ENCODE measurements at places on chromosomes 1 and 21. TPM values are rescaled to one million over a fixed set of nuclear protein-coding genes. Genes with fewer than 3 reads are reported as not detected.

SPRR2F gene
- not detected for total RNA-seq

DNA sequence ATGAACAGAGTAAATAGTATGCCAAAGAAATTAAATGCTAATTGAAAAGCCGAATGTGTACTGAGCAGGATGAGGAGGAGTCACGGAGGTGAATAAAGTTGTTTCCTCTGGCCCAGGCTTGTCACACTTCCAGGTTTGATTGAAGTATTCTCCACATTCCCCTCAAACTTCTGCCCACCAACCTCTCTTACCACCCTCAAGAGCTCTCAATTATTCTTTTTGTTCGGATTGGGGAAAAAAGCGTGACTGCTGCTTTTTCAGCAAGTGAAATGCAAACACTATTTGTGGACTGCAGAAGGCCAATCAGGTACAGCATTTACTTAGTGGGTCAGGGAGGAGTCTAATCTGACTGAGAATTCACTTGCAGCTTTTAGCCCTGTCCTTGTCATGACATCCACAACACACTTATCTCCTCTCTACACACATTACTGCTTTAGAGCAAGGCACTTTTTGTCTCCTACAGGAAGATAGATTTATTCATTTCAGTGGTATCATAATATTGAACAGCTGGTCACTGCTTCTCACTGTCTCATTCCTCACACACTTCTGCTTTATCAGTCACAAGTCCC, 375.6 kb upstream of the PRMT6 start:
- peak; percentile 35 for DNase-seq

DNA sequence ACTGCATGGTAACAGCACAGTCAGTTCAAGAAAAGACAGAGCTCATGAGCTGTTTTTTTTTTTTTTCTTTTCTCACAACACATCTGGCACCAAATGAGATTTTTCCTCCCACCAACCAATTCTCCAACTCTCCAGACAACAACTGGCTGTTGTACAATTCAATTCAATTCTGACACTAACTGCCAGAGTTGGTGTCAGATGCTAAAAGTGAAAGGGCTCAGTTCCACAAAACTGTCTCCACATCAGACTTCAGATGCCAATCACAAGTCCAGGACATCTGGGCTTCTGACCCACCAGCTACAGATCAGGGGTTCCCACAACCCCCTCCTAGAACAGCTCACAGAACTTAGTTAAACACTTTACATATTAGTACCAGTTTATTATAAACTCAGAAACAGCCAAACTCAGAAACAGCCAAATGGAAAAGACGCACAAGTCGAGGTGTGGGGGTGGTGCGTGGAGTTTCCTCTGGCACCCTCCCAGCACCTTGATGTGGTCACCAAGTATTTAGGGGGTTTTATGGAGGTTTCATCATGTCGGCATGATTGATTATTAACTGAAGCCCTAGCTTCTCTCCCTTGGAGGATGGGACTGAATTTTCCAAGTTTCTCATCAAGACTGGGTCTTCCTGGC, 39.2 kb upstream of the LRRC8D start:
- DNase-seq: no peak

DNA sequence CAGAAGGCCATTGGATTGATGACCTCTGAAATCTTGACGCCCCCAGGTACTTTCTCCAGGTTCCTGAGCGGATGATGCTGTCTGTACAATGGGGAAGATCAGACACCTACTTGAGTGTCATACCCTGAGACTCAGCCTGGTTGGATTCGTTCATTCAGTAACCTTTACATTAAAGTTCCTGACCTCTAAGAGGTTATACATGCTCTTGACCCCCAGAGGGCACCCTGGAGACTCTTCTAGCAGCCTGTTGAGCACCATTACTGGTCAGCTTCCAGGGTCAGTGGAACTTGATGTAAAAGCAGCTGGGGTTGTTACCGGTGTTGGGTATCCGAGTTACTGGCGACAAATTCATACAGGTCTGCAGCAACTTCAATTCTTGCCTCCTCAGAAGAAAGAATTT, 114.3 kb upstream of the ZNF678 start:
- DNase-seq: peak; percentile 11

- peak; percentile 98 for DNase-seq
These were observed 15.0 kb downstream of the CAPN8 start for GRCh38 chr1:223650465-223650864.

GOLPH3L gene
- 4.4 TPM for total RNA-seq

OR2T35 gene
- not detected for total RNA-seq

GRCh38 chr1:156251527-156251926, 3.7 kb upstream of the PAQR6 start:
- DNase-seq: no peak

FAM167B gene
- not detected for total RNA-seq

WDR64 gene
- total RNA-seq: not detected

RIMS3 gene
- 8.9 TPM for total RNA-seq

DNA sequence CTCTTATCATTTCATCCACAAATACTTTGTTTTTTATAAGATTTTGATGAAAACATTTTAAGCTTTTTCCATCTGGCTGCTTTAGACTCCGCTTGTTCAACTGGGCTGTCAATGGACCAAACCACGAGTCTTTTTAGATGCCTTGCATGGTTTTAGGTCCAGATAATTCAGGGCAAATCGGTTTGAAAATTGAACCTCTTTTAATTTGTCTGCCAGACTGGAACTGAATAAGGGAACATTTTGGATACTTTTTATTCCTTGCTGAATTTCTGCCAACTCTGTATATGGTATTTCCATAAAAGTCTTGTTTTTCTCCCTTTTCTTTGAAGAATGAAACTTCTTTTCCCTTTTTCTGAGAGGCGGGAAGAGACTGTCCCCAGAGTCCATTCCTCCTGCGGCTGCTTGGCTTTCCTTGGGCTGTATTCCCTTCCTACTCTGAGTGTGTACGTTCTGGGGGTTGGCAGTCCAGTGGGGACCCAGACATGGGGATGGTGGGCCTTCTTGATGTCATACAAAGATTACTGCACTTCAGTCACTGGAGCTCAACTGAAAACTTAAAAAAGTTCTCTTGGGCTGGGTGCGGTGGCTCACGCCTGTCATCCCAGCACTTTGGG, 46.5 kb upstream of the CNN3 start:
- DNase-seq: no peak

SYCP1 gene
- not detected for total RNA-seq

SLC45A3 gene
- 4.4 TPM for total RNA-seq

TNFAIP8L2 gene
- total RNA-seq: not detected

Measured in G401 (cell line).